ENCODE measurements at places on chromosomes 6 and 20. TPM values are rescaled to one million over a fixed set of nuclear protein-coding genes. Genes with fewer than 3 reads are reported as not detected.

GRCh38 chr6:148693882-148694484 lies 52.8 kb upstream of the UST start:
- DNase-seq: no peak

CRNKL1 gene
- polyA plus RNA-seq: 41.4 TPM

GRCh38 chr20:17481661-17482060 lies 49.5 kb downstream of the BFSP1 start:
- DNase-seq: no peak

GRCh38 chr6:110053395-110054240 lies 75.5 kb downstream of the GPR6 start:
- DNase-seq: peak; percentile 67

- no peak for DNase-seq
These were observed 173.1 kb downstream of the FOXA2 start for GRCh38 chr20:22411286-22411626.

DNA sequence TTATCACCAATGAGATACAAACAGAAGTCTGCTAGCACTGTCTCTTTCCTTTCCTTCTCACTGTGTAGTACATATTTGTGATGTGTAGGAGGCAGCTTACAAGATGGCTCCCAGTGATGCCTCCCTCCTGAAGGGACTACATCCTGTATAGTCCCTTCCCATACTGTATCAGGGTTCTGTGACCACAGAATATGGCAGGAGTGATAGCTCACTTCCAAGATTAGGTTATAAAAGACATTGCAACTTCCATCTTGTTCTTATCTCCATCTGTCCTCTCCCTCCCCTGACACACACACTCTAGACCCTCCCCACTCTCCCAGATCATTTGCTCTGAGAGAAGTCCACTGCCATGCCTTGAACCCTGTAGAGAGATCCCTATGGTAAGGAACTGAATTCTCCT lies 38.0 kb downstream of the SESN1 start:
- no peak for DNase-seq

DNA sequence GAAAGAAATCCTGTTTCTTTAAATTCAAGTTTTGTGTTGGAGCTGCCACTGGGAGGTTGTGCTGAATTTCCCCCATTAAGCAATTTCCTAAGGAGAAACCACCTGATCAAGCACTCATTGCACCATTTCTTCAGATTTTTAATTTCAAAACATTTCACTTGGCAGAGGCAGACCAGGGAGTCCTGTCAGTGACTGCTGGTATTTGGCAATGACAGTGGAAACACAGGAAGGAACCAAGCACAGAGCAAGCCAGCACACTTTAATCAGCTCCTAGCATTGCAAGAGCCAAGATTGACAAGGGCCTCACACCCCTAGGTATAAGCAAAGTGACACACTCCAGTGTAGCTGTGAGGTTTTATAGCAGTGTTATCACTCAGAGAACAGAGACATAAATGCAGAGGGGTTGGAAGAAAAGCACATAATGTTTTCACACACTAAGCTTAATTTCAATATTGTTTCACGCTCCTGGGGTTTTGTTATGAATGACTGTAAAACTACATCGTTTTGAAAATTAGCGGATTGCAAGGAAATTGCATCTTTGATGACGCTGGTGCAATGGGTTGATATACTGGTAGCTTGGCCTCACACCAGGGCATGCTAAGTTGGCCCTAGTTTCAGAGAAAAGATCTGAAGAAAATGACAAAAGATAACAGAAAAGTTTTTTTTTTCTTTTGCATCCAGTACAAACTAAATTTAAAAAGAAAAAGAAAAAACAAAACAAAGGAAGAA lies 768.4 kb downstream of the TFAP2A start:
- no peak for DNase-seq

GRCh38 chr6:42250274-42250931 lies 32.7 kb upstream of the MRPS10 start:
- no peak for DNase-seq

GRCh38 chr6:11771473-11772048 lies 7.0 kb downstream of the ADTRP start:
- DNase-seq: no peak
